ENCODE measurements at places on chromosomes 12 and 14.

- no peak for DNase-seq
Measured at GRCh38 chr12:104956870-104957718, 996 bp downstream of the SLC41A2 start.

- no peak for DNase-seq
Measured at GRCh38 chr12:91952916-91953315, 192.7 kb downstream of the BTG1 start.

DNA sequence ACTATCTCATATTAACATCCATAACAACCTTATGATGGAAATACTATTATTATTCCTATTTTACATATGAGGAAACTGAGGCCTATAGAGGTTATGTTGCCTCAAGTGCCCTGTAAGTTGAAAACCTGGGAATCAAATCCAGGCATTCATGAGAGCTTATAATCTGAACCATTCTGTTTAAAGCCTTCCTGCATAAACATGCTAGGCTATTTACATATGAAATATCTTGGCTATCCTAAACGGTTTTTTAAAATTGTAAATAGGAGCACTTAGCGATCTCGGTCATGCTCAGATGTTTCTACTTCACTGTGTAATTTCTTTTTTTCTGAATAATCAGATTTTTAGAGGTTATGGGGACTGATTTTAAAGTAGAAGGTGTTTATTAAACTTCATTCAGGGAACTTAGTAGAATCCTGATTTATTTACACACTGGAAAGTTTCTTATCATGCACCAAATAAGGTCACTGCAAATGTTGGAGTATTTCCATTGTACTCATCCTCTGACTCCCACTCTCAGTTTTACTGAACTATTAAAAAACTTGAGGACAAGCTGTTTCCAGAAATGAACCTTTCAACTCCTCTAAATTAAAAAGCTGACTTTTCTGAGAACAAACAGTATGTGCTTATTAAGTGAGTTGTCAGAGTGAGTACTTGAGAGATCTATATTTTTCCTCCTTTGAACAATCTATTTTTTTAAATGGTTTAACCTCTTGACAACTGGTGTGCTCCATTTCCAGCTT lies 141.7 kb downstream of the PIK3C2G start:
- DNase-seq, result no peak

DNA sequence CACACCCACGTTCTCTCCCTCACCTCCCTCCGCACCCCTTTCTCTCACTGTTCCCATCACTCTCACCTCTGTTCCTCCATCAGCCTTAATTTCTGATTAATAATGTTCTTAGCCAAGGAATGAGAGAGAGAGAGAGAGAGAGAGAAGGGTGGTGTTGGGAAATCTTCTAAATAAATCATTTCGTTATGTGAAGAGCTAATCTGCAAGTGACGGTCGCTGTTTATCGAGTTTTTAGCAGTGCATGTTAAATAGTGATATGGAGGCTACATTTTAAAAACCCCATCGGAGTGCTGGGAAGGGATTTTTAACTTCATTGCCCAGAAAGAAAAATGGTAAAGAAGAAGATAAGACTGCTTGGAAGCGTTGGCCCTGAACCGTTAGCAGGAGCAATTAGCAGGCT lies 203.3 kb upstream of the LHX5 start:
- DNase-seq, result no peak

DNA sequence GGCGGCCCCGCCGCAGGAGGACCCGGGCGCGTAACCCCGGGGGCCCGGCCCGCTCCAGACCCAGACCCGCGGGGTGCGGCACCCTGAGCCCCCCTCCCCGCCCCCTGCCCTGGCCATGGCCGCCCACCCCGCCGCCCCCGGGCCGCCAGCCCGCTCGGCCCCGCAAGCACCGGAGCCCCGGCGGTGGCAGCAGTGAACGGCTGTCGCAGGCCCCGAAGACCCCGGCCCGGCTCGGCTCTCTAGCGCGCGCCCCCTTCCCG lies 221 bp downstream of the MARCHF9 start:
- DNase-seq, result no peak

GRCh38 chr12:111975161-111975931 lies 37.6 kb downstream of the TMEM116 start:
- DNase-seq, result no peak

- no peak for DNase-seq
Measured at GRCh38 chr14:71267691-71268090, 360.4 kb downstream of the PCNX1 start.

DNA sequence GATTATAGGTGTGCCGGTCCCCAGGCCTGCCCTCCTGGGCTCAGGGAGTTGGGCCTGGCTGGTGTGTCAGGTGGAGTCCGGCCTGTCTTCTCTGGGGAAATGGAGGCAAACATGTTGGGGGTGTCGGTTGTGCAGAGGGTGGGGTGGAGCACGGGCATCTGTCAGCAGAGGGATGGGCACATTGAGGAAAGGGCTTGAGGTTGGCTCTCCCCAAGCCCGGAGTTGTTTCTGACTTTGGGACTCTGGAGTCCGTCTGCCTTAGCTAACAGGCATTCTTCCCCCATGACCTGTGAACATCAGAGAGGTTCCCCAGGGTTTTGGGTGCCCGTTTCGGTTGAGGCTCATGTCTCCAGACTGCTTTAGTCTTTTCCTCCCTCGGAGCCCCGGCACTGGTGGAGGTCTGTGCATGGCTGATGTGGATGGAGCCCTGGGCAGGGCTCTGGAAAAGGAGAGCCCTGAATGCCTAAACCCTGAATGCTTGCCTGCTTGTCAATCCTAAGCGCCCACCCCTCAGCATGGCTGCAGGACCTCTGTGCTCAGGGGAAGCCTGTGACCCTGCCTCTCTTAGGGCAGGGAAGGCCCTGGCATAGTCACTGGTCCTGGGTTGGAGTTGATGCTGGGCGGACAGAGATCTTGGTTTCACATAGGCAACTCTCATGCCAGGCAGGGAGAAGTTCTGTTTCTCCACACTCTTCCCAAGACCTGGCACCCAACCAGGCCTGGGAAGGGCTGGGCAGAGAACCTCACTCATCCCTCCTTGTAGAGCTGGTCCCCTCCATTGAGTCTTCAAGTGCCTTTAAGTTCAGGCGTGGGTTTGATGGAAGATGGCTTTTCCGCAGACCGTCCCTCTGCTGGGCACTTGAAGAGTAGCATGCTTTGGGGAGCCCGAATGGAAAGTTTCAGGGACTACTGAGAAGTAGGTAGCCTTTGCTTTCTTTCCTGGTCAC lies 12.9 kb downstream of the NYNRIN start:
- DNase-seq, result no peak

DNA sequence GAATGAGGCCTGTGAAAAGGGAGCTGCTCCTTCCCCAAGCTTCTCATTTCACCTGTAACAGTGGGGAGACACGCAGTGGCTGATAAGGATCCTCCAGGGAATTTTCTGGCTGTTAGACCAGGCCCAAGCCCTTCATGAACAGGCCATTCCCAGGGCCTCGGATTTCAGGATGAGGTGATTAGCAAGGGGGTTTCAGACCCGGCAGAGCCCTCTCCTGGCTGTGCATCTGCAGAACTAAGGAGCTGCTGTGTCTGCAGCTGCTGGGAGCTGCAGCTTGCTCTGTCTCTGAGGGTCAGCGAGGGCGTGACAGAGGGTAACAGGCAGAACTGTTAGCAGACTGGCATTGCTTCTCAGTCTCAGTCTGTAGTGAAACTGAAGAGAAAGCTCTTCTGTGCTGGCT lies 110.4 kb downstream of the KCNA5 start:
- no peak for DNase-seq

GRCh38 chr12:26297396-26298070 lies 102.2 kb downstream of the SSPN start:
- DNase-seq, result no peak

- no peak for DNase-seq
Measured at GRCh38 chr12:103524238-103524875, 28.6 kb upstream of the C12orf42 start.

GRCh38 chr12:111209811-111210210 lies 159.1 kb downstream of the PHETA1 start:
- DNase-seq, result no peak

DNA sequence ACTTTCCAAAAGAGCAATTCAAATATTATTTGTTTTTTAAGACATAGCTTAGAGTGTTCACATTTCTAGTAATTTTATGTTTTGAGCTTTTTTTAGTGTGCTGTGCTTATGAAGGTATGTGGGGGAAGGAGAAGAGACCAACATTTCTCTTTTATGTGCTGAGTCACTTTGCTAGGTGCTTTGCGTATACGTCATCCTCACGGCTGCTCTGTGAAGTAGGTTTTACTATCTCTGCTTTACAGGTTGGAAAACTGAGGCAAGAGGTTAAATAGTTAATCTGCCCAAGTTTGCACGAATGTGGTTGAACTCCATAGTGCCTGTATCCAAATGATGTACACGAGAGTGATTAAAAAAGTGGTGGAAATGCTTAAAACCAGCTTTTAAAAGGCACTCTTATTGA lies 75.9 kb downstream of the AEBP2 start:
- no peak for DNase-seq

- no peak for DNase-seq
Measured at GRCh38 chr12:128091101-128091720, 175.8 kb upstream of the TMEM132C start.

DNA sequence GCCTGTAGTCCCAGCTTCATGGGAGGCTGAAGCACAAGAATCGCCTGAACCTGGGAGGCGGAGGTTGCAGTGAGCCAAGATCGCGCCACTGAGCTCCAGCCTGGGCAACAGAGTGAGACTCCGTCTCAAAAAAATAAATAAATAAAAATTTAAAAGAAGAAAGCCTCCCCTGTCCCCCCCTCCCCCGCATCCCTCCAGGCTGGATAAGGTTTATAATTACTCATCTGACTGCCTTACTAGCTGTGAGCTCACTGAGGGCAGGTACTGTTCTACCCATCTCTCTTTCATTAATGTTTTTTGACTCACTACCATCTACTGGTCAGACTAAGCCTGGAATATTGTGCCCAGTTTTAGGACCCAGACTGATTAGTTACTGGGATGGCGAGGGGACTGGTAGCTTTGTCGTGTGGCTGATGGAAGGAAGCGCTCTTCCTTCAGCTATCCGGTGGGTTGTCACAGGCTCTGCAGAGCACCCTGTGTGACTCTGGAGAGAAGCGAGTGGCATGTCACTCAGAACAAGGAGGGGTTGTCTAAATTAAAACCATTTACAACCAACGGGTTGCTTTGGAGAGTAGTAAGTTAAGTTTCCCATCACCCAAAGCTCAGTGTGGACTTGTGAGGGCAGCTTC lies 16.9 kb downstream of the EVL start:
- no peak for DNase-seq

DNA sequence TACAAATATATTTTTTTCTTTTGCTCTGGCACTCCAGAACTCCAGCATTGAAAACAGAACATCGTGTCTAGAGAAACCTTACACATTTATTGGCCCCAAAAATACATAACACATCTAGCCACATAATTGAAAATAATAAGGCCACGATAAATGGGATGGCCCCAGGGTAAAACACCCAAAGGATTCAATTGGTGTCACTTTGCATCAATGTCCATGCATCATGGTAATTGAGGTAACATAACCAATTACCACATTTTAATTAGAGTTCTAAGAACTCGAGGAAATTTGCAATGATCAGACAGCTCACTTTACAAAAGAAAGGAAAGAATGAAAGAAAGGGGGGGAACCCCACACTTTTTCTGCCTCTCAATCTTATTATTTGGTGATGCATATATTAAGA lies 151.8 kb upstream of the NPAS3 start:
- no peak for DNase-seq

- no peak for DNase-seq
Measured at GRCh38 chr12:99130808-99131553, 485.9 kb downstream of the APAF1 start.

DNA sequence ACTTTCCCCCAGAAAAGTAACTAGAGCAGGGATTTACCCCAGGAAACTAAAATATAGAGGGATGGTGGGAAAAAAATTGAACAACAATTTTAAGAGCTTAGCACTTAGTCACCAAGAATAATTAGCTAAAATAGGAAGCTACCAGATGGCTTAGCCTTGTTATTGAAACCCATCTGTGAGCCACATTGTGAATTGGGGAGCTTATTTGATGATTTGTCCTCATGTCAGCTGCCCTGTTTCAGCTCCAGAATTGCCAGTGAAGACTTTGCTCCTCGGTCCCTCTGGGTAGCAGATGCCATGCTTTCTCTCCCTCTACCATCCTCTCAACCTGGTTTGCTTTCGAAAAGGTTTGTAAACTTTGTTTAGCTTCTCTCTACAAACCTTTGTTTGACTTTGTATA lies 67.7 kb upstream of the PTHLH start:
- no peak for DNase-seq

DNA sequence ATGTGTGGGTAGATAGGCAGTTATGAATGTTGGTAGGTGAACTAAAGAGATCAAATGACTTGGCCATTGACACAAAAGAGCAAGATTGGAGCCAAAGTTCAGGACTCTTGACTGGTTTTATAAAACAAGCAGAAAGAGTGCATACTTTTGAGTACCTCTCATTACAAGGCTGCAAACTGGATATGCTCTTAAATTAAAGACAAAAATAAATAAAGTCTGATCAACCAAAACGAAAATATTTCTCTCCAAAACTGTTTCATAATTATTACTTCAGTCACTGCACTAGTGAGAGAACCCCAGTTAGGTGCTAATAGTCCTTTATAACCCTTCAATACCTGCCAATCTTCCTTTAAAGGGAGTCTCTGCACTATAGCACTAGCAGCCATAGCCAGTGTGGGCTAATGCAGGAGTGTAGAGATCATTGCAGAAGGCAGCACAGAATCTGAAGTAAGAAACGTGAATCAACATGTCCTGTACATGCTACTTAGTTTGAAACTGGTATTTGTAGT lies 147.1 kb downstream of the FOXA1 start:
- no peak for DNase-seq

DNA sequence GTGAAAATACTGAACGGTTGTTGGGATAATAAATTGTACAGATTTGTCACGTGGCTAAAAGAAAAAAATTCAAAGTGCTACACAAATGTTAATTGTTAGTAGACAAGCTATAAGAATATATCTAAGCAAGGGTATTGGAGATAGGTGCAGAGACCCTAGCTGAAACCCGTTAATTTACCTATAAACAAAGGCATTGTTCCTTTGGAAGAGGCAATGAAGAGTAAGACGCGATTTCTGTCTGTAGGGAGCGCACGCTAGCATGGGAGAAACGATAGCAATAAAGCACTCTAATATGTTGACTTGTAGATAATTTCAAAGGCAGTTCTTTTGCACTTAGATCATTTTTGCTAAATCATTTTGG lies 565 bp downstream of the CCDC77 start:
- DNase-seq, result no peak

DNA sequence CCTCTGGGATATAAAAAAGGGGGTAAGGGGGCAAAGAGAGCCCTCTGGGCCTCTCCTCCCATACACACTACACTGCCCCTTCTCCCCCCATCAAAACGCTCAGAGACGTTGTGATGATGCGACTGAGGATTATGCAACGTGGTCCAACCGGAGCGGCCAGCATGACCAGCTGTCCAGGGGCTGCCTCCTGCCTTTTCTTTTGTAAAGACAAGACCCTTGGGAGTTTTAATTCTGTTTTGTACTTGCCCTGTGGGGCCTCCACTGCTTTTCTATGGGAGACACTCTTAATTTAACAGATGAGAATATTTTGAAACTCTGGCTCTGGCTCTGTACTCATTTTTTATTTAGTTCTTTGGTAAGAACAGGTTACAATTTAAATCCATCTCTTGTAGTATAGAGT lies 7.2 kb downstream of the MBD6 start:
- no peak for DNase-seq

All from esophagus squamous epithelium (tissue), 5 donors.